CD4-positive, alpha-beta T cell (primary cell): ENCODE measurements at places on chromosomes 3 and 15.
A peak's percentile ranks its signal among the peaks of the same experiment; 100 is the strongest.

- DNase-seq = no peak
Measured at GRCh38 chr15:95350908-95351307, 979.6 kb upstream of the NR2F2 start.

GRCh38 chr3:186259612-186260383, 102.2 kb downstream of the DGKG start:
- DNase-seq = peak; percentile 26

GRCh38 chr15:63251701-63252100, 25.7 kb upstream of the APH1B start:
- no peak for DNase-seq

DNA sequence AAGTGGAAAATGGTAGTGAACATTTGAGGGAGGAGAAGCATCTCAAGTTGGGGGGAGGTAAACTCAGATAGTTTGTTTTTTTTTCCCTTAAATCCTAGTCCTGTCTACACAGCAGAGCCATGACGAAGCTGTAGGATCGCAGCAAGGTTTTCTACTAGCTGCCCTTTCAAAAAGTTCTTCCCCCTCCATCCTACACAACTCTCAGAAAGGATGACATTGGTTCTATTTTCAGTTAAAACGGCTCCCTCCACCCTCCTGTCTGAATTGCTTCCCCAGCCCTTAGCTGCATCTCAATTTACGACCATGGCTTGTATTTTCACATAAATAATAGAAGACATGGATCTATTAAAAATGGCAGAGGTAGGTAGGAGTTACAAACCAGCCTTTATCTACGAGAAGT, 2.2 kb downstream of the HOMER2 start:
- no peak for DNase-seq

DNA sequence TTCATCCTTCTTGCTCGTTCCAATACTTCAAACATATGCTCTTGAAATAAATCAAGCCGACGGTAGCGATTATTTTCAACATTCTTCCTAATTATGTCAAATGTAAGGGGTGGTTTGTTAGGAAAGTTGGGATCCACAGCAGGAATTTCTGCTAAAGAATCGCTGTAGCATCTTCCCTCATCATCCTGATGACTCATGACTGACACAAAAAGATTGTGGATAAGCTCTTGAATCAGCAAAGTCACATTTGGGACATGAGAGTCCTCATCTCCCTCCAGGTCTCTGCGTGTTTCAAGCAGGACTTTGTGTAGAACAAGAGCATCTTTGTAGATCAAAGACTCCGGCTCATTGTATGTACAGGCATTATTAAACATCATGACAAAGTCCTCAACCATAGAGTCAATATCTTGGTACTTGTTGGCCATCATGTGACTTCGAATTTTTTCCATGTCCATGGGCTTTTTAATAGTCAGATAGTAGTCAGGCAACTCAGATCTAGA, 73.0 kb downstream of the UQCC5 start:
- no peak for DNase-seq

DNA sequence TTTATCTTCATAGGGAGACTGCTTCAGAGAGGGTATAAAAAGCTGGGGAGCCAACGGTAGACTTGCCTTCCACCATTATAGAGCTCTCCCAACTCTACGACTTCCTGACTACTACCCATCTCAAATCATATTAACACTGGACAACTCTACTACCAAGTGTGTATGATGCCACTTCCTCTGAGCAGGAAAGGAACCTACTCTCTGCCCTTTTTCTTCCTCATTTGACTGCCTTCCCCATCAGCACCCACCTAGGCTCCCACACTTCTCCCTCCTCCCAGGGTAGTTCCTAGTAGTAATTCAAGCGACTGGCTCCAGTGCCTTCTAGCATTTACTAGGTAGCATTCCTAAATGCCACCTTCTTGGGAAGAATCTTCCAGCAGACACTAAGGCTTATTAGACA, 24.5 kb upstream of the TBL1XR1 start:
- DNase-seq = no peak

- no peak for DNase-seq
Measured at GRCh38 chr3:135161425-135161824, 366.4 kb downstream of the EPHB1 start.

DNA sequence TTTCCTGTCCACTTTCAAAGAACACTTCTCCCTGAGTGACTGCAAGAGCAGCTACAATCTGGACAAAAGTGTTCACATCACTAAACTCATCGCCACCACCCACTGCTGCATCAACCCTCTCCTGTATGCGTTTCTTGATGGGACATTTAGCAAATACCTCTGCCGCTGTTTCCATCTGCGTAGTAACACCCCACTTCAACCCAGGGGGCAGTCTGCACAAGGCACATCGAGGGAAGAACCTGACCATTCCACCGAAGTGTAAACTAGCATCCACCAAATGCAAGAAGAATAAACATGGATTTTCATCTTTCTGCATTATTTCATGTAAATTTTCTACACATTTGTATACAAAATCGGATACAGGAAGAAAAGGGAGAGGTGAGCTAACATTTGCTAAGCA, 1.8 kb downstream of the CCRL2 start:
- no peak for DNase-seq

- DNase-seq = no peak
Measured at GRCh38 chr3:108062051-108062450, 28.8 kb downstream of the CD47 start.

DNA sequence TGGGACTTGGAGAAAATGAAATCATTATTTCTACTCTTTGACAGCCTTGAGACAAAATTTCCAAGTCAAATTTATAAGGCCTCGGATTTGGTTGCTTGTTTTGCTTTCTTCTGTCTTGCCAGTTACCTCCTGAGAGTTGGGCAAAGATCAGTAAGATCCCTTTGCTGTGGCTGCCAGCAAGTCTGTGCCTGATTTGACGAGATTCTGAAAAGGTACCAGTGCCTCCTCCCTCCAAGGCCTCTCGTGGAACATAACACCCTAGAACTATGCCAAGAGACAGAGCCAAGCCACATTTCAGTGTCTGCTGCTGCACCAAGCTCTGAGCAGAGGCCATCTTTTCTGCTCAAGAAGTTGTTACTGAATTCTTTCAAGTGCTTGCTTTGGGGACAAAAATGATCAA, 61.0 kb downstream of the GTPBP8 start:
- no peak for DNase-seq

DNA sequence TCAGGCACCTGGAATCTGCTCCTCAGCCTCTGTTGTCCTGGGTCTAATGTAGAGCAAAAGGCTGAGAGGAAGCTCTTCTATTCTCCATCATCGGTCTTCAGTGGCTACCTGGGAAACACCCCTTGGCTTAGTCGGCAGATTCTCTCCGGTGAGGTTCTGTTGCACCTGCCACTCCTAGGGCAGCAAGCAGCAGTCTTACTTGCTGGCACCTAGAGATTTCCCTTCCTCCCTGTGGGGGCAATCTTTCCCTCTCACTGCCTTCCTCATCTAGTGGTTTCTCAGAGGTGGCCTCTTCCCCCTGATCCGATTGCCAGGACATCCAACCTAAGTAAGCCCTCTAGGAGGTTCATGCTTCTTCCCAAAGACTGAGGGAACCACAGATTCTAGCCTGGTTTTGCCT, 60.8 kb downstream of the PLS1 start:
- no peak for DNase-seq

- DNase-seq = no peak
Measured at GRCh38 chr3:105260385-105260784, 106.3 kb upstream of the ALCAM start.

- no peak for DNase-seq
Measured at GRCh38 chr3:47799733-47800132, 3.2 kb upstream of the DHX30 start.

DNA sequence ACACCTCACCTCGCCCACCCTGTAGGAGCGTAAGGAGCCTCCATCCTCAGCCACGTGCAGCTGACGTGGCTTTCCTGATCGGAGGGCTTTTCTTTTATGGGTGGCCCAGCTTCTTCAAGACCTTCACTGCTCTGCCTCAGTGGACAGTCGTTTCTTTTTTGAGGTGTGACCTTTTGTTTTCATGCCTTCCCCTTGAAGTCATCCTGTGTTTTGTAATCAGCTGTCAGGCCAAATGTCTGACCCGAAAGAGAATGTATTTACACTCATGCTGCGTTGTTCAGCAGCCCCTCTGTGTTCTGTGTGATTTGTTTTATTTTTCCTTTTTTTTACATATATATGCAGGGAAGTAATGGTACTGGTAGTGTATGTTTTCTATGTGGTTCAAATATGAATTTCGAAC, 41.8 kb downstream of the CCK start:
- no peak for DNase-seq

GRCh38 chr15:48754011-48754410, 56.9 kb downstream of the CEP152 start:
- DNase-seq = no peak

DNA sequence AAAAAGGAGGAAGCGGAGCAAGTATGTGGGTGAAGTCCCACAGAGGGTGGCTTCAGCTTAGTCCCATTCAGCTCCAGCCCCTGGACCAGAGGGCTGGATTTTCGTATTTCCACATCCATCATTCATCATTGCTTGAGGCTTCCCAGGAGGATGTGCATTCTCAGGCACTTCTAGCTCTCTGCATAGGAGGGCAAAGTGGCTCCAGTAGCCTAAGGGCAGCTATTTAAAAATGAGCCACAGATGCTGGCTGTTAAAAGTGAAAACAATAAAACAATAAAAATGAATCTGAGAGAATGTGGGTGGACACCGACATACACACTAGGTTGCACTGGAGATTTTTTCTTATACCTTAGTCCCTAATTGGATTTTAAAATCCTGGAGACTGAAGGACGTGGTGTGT, 629.2 kb upstream of the ZNF385D start:
- no peak for DNase-seq

- no peak for DNase-seq
Measured at GRCh38 chr3:191372122-191372521, 41.8 kb upstream of the UTS2B start.

DNA sequence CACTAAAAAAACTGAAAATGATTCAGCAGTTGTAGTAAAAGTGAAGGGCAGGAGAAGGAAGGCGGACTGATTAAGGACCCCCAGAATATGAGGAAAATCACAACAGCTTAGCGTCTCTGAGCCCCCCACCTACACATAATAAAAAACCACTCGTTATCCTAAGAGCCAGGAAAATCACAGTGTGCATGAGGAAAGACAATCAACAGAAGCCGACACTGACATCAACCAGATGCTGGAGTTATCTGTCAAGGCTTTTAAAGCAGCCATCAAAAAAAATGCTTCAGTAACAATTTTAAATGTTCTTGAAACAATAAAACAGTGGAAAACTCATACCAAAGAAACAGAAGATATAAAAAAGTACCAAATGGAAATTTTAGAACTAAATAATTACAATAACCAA, 9.7 kb upstream of the CXCR6 start:
- no peak for DNase-seq

- DNase-seq = no peak
Measured at GRCh38 chr15:27826411-27826810, 272.7 kb downstream of the OCA2 start.

DNA sequence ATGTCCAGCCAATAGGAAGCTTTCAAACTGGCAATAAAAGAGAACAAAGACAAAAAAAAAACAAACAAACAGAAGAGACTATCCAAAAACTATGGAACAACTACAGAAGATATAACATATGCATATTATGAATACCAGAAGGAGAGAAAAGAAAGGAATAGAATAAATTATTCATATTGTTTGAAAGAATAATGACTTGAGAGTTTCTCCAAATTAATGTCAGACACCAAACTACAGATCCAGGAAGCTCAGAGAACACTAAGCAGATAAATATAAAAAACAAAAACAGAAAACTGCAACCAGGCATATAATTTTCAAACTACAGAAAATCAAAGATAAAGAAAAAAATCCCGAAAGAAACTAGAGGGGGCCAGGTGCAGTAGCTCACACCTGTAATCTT, 34.1 kb upstream of the AP3B2 start:
- no peak for DNase-seq

- no peak for DNase-seq
Measured at GRCh38 chr3:147900851-147901250, 491.7 kb downstream of the ZIC1 start.

DNA sequence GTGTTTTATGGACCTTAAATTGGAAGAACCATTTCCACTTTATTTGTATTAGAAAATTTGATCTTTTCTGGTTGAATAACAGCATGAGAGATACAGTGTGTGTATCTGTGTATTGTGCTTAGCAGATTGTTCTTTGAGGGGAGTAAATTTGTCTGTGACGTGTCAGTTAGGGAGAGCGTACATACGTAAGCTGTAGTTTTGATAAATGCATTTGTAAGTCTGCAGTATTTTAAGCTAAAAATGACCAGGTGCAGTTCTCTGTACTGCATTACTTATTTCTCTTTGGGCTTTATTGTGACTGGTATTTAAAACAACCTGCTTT, 264.8 kb downstream of the ROBO2 start:
- no peak for DNase-seq

GRCh38 chr3:11434563-11435096, 162.4 kb downstream of the ATG7 start:
- DNase-seq = no peak

- no peak for DNase-seq
Measured at GRCh38 chr3:195553268-195553667, 10.1 kb upstream of the PPP1R2 start.

GRCh38 chr3:55899887-55900286, 412.8 kb upstream of the WNT5A start:
- no peak for DNase-seq

- DNase-seq = no peak
Measured at GRCh38 chr3:70177881-70178645, 134.4 kb downstream of the MDFIC2 start.

DNA sequence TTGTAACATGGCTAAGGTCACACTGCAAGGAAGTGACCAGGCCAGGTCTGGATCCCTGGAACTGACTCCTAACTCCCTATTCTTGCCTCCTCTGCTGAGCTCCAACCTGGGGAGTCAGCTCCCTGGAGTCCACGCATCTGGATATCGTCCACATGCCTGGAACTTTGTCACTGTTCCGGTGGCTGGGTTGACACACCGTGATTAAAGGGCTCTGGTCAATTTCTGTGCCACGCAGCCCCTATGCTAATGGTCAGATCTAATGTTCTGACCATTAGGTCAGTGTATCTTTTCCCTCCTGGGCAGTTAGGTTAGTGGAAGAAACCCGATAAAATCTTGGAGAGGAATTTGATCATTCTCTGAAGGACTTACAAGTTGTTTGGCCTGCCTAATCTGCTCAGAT, 1.6 kb upstream of the TPM1 start:
- DNase-seq = no peak

- no peak for DNase-seq
Measured at GRCh38 chr3:51361746-51362145, 23.3 kb upstream of the MANF start.
